Neuronal stem cell (in vitro differentiated cells): ENCODE measurements at places on chromosomes 1 and 21.

- DNase-seq = no peak
These were observed 30.0 kb downstream of the PRSS38 start for GRCh38 chr1:227845519-227845918.

DNA sequence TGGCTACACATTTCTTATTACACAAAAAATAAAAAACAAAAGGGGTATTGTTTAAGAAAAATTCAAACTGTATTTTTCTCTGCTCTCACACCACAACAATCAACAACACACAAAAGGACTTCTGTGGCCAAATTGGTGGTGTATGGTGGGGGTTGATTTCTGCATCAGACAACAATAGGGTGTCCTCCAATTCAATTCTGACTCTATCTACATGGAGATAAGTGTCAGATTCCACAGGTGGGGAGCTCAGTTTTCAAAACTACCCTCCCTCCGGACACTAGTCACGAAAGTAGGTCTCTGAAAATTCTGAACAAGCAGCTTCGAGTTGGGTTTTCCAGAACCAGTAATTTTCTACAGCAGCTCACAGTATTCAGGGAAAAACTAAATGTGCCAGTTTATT lies 744.9 kb upstream of the NCAM2 start:
- DNase-seq = no peak

- DNase-seq = no peak
These were observed 186.9 kb downstream of the SETD4 start for GRCh38 chr21:35873441-35873840.

DNA sequence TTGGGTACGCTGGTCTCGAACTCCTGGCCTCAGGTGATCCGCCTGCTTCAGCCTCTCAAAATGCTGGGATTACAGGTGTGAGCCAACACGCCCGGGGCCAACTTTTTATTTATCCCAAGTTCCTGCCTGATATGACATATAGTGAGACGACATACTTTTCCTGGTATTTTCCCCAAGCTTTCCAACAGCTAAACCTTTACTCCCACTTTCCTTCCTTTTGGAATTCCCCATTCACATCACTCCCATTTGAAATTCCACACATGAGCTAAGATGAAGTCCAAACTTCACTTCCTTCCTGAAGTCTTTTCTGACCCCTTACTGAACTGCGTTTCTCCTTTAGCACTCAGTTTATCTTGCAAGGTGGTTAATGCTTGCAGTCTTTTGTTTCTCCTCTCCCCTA lies 64.1 kb downstream of the S1PR1 start:
- DNase-seq = no peak

- peak; percentile 35 for DNase-seq
These were observed 120.8 kb upstream of the ADGRL2 start for GRCh38 chr1:81679942-81680341.

GRCh38 chr1:113021430-113022085 lies 51.4 kb upstream of the LRIG2 start:
- no peak for DNase-seq
